ENCODE measurements at places on chromosomes 16 and 17.

DNA sequence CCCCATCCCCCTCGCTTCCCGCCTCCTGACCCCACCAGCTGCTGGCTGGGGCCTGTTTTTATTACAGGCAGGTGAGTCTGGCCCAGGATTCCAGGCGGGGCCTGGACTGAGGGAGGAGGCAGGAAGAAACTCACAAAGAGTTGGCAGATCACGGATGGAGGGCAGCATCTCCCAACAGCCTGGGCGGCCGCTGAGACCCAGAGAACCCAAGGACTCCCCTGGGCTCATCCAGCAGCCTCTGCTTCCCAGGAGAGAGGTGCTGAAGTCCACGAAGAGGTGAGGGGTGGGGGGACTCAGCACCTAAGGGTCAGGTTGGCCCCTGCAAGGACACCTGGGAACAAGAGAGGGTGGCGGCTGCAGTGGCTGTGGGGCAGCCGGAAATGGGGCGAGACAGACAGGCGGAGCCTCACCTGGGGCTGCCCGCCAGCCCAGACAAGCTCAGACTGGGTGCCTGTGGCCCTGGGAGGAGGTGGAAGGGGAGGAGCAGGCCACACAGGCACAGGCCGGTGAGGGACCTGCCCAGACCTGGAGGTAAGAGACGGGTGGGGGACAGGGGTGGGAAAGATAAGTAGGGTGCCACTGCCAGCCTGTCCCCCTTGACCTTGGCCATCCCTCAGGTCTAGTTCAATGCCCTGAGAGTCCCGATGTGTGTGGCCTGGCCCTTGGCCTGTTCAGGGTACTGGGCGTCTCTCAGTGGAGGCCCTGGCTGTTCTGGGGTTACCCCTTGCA lies 8.7 kb upstream of the ADGRG1 start:
- DNase-seq = no peak

DNA sequence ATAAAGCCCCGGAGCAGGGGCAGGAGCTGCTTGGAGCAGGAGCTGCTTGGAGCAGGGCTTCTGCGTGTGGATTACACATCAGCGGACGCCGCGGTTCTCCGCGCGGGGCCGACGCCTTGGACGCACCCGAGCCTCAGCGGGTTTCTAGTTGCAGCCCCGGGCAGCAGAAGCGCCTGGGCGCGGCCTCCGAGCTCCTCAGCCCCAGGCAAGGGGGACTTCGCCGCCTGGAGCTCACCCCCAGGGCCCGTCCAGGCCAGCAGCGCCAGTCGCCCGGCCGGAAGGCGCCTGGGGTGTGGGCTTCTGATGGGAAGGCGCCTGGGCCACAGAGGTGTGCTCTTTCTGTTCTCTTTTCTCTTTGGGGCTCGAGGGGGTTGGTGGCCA lies 6.3 kb downstream of the FOXF1 start:
- no peak for DNase-seq

GRCh38 chr17:34613064-34614019 lies 34.0 kb downstream of the TMEM132E start:
- no peak for DNase-seq

GRCh38 chr16:48596326-48596725 lies 13.7 kb downstream of the N4BP1 start:
- DNase-seq = no peak

DNA sequence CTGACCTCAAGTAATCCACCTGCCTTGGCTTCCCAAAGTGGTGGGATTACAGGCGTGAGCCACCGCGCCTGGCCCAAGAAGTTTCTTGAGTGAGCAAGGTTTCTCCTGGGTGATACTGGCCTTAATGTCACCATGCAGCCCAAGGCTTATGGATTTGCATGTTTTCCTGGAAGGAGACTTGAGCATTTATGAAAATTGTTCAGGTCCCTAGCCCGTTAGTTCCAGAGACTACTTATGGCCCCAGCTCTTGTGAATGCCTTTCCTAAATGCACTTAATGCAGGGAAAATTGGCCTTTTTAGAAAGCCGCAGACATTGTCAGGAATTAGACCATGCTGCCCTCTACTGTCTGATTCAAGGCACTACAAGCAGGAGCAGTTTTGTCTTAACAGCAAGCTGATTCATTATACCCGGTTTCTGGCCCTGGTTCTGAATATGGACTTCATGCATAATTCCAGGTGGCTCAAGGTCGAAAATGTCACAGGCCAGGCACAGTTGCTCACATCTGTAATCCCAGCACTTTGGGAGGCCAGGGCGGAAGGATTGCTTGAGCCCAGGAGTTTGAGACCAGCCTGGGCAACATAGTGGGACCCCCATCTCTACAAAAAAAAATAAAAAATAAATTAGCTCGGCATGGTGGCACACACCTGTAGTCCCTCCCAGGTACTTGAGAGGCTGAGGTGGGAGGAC lies 91.3 kb downstream of the SNX29 start:
- peak; percentile 67 for DNase-seq

DNA sequence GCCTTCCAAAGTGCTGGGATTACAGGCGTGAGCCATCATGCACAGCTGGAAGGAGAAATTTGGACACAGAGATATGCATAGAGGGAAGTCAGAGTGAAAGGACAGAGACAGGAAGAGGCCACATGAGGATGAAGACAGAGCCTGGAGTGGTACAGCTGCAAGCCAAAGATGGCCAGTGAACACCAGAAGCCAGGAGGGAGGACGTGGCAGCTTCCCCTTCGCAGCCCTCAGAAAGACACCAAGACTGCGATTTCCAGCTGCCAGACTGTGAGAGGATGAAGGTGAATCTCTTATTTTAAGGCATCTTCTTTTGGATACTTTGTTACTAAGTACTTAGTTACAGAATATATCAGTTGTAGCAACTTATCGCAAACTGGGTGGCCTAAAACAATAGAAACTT lies 60.5 kb upstream of the PLCG2 start:
- no peak for DNase-seq

DNA sequence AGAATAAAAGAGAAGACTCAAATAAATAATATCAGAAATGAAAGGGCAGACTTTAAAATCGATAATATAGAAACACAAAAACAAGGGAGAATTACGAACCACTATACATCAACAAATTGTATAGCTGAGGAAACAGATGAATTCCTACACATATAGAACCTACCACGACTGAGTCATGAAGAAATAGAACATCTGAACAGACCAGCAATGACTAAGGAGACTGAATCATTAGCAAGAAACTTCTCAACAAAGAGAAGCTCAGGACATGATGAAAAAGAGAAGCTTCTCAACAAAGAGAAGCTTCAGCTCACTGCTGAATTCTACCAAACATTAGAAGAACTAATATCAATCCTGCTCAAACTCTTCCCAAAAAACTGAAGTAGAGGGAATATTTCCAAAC lies 255.9 kb downstream of the CEP112 start:
- no peak for DNase-seq

- no peak for DNase-seq
Observed at GRCh38 chr16:81552743-81553079, 108.1 kb downstream of the CMIP start.

DNA sequence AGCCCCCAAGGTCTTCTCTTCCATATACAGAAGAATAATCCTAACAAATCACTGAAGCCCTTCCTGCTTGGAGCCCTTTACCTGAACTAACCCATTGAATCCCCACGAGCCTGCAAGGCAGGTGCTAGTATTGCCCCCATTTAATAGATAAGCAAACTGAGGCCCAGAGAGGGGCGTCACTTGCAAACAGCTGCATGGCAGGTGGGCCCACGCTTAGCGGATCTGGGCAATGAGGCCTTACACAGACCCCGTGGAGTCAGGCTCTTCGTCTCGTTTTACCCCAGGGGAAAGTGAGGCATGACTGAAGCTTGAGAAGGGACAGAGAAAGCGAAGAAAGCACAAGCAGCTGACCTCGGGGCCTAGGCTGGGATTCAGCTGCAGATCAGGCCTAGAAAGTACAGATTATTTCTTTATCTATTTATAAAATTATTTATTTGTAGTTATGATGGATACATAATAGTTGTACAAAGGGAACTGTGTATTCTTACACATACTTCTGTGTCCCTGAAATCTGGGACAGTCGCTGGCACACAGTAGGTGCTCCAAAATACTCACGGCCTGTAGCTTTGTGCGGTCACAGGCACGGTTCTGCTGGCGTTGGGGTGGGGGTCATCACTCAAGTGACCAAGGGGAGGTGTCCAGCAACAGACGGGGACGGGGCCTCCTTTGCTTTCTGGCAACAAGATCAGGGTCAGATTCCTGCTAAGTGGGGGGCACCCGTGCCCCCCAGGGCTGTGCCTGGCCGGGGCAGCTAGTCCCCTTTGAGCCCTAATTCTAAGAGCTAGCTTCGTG lies 223.2 kb upstream of the GSE1 start:
- DNase-seq = no peak

DNA sequence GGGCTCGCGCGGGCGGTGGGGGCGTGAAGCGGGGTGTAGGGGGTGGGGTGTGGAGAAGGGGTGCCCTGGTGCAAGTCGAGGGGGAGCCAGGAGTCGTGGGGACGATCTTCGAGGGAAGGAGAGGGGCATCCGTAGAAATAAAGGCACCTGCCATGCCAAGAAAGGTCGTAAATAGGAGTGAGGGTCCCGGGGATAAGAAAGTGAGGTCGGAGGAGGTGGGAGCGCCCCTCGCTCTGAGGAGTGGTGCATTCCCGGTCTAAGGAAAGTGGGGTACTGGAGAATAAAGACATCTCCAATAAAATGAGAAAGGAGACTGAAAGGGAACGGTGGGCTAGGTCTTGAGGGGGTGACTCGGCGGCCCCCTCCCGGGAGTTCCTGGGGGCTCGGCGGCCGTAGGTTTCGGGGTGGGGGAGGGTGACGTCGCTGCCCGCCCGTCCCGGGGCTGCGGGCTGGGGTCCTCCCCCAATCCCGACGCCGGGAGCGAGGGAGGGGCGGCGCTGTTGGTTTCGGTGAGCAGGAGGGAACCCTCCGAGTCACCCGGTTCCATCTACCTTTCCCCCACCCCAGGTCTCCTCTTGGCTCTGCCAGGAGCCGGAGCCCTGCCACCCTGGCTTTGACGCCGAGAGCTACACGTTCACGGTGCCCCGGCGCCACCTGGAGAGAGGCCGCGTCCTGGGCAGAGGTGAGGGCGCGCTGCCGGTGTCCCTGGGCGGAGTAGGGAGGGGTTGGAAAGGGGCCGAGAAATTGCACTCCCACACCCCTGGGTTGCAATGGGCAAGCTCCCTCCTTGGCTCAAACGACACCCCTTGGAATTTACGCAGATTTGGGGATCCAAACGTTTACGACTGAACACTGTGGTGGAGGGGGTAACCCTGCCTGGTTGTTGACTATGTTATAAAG lies 888 bp downstream of the CDH1 start:
- DNase-seq = no peak

DNA sequence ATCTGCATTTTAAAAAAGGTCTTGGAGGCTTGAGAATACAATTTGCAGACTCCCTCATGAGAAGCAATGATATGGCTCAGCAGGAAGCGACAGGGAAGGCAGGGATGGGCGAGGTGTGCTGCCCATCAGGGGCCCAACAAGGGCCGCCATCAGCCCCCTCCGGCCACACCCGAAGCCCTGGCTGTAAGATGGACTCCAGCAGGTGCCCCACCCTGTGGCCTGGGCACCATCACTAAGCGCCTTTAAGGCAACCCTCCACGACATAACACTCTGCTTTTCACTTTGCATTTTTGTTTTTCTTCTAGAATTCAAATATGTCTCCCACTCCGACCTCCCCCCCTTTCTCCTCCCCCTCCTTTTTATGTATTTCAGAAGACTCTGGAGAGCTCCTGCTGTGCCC lies 52.2 kb upstream of the RCVRN start:
- DNase-seq = no peak

GRCh38 chr17:74295625-74296547 lies 21.9 kb downstream of the DNAI2 start:
- DNase-seq = no peak

- DNase-seq = no peak
Observed at GRCh38 chr16:77308163-77308561, 109.0 kb downstream of the SYCE1L start.

DNA sequence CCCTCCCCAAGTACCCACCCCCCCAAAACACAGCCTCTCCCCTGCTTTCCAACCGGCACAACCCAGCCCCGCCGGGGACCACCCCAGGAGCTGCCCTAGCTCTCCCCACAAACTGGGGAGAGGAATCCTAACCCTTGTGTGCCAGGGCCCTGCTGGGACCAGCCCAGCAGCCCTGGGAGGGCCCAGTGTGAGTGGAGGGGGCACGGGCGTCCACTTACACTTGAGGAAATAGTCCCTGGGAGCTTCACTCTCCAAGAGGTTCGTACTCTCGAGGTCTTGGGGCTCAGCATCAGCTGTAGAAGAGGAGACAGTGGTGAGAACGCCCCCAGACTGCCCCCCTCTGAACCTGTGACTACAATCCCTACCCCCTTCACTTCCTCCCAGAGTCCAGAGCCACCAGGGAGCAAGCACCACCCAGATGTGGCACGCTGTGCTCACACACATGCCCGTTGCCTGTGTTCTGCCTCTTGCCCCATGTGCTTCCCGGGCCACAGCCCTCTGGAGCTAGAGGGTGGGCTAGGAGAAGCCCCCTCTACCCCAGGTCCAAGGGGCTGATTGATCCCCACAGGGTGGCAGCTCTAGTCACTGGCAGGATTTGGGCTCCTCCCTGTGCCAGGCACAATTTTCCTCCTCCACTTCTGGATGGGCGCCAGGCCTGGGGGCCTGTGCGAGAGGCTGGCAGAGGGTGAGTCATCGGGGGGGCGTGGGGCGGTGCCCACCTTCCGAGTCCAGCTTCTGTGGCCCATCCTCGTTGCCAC lies 3.0 kb downstream of the TRIM47 start:
- no peak for DNase-seq

DNA sequence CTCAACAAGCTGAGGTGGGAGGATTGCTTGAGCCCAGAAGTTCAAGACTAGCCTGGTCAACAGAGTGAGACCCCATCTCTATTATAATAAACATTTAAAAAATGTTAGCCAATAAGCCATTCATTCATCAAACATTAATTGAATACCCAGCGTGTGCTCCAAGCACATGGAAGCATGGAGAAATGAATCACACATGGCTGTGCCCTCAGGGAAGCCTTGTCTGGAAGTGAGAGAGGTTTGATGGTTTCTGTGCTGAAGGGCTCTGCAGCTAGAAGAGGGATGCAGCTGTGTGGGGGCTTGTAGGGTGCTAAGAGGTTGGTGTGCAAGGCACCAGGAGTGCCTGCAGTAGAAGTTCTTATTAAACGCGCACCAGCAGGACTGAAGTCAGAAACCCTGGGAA lies 11.2 kb downstream of the CYB5D2 start:
- DNase-seq = no peak

All from AG09319 (cell line).